HT1080 (cell line): ENCODE measurements at places on chromosomes 7 and 10. TPM values are rescaled to one million over a fixed set of nuclear protein-coding genes. Genes with fewer than 3 reads are reported as not detected.

DNA sequence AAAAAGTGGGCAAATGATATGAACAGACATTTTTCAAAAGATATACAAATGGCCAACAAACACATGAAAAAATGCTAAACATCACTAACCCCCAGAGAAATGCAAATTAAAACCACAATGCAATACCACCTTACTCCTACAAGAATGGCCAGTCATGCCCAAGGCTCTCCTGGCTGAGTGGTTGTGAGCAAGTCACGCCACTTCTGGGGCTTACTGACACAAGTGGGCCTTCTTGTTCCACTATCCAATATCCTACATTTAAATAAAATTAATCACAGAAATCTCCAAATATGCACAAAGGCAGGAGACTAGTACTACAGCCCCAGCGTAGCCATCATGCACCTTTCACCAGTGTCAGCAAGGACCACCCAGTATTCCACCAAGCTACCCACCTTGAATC is 181.9 kb downstream of the TNS3 start:
- DNase-seq: no peak

PDZD7 gene
- 0.80 and 1.6 TPM in 2 replicates for total RNA-seq

LAMB4 gene
- total RNA-seq: 0.06 TPM in 1 of 2 replicates, not detected in the other

CYP3A4 gene
- 0.05 TPM in 1 of 2 replicates, not detected in the other for total RNA-seq

DNA sequence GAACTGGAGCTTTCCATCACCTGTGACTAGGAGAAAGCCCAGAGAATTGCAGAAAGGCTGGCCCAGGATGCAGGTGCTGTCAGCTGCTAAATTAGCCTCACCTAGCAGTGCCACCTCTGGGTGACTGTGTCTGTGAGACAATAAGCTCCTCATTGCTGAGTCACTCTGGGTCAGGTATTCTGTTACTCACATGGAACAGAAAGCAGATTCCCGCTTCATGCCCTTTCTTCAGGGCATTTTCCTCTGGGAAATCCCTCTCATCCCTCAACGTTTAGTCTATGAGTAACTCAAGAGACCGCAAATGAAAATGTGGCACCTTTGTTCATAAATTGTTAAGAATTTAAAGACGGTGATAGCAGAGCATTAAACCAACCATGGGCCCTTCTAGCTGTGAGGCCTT is 184.0 kb downstream of the ADAM12 start:
- DNase-seq: peak; percentile 70

DNA sequence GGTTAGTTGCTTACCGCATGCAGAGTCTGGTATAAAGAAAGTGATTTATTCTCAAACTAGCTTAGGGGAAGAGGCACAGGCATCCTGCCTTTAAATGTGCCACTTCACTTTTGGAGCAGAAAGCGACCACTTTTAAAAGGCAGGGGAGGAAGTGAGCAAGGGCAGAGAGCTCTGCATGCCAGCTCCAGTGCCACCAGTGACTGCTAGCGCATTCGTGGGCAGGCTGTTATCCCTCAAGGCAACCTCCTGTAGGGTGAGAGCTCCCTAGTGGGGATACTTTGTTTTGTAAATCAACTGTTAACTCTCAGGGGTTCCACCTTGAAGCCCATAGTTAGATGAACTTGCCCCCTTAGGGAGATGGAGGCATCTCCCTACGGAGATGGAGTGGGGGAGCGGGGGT is 29.4 kb upstream of the GRB10 start:
- no peak for DNase-seq

HOXA3 gene
- total RNA-seq: not detected in 2 replicates

DNA sequence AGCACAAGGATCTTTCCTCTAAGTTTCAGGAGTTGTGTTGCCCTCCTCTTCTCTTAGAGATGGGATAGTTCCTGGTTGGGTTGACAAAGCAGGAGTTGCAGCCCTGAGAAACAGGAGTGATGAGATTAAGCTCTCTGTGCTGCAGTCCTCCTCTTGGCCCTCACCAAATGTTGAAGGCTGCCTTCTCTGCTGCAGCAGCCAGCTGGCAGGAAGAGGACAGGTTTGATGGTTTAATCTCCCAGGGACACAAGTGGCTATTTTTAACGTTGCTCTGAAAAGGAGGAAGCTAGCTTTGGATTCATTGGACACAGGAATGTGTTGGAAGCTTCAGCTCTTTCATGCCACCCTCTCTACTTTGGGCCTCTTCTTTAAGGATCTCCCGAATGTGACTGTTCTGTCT is 9.4 kb downstream of the STRIP2 start:
- no peak for DNase-seq
